NCI-H2029 treated with DMSO at 0.1 percent for 48 hours (cell line): ENCODE measurements at places on chromosomes 11 and 22.

GRCh38 chr11:105023003-105023402, at the start of gene CASP5:
Gene CASP5, minus strand, starts transcription at chr11:105023168. Its CDS starts 32 bp downstream, at chr11:105023136.
- DNase-seq: no peak

- DNase-seq: no peak
Measured at GRCh38 chr11:23897453-23898286, 599.2 kb upstream of the LUZP2 start.

- no peak for DNase-seq
Measured at GRCh38 chr11:71170624-71171423, 81.6 kb downstream of the SHANK2 start.

GRCh38 chr11:96065379-96065778, 141.5 kb upstream of the MTMR2 start:
- DNase-seq: no peak

DNA sequence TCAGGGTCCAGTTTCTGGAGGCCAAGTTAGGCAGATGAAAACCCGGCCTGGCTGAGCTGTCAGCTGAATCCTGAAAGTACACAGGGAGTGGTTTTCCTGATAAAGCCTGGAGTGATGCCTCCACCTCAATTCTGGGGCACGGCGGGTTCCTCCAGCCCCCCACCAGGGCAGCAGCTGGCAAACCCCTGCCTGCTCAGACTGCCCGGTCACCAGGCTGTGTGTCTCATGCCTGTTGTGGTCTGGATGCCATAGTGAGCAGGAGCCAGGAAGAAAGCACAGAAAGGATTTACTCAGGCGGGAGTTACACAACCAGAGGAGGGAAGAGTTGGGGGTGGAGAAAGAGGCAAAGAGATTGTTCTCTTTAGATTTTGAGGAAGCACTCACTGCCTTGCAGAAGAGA, 119.9 kb upstream of the RASSF10 start:
- no peak for DNase-seq

DNA sequence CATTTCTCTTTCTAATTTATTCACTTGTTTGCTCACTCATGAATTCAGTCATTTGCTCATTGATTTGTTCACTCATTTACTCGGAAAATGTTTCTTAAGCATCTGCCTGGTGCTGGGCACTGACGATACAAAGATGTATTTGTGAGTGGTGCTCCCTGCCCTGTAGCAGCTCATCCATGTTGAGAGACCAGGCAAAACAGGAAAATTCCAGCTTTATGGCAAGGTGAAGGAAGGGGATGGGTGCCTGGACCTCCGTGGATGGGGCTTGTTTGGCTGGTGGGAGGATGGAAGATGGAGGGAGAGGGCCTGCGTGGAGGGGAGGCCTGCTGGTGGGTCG, 53.1 kb downstream of the TBC1D22A start:
- DNase-seq: no peak

DNA sequence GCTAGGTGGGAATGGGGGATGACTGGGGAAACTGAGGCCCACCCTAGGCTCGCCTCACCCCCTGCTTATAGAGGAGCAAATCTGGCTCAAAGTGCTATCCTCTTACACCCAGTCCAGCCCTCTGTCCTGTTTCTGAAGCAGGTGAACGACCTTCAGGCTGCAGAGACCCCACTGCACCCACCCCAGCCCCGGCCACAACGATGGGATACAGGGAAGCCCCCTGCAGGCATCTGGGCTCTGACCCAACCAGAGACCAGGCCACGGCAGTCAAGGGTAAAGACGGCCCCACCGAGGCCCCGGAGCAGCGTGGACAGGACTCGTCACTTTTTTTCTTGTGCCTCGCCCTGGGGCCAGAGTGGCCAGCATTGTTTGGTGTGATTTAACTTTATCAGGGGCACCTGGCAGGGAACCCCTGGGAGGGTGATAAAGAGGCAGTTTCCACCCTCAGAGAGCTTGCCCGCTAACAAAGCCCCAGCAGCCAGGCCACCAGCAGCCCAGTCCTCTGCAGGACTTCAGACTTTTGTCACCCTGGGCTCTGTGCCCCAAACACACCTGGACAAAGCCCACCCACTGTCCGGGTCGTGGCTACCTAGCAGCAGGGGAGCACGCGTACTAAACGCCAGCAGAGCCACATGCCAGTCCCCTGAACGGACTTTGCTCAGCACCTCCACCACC, 612.6 kb downstream of the TBC1D22A start:
- DNase-seq: no peak
